Fibroblast of mammary gland (primary cell): ENCODE measurements at places on chromosomes 12 and 14.
A peak's percentile ranks its signal among the peaks of the same experiment; 100 is the strongest.

- no peak for DNase-seq
Measured at GRCh38 chr14:85978582-85979250, 448.8 kb downstream of the FLRT2 start.

DNA sequence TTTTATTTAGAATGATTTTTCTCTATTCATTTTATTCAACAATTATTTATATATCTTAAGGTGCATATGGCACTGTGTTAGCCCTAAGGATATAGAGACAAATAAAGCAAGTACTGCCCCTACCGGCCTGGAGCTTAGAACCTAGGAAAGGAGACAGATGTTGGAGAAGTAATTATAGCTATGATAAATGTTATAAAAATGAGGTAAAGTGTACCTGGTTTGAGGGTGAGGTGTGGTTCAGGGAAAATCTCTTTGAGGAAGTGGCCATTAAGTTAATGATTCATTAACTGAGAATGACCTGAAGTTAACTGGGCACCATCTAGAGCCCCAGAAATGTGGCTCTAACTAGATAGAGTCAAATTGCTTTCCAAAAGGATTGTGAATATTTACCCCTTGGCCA is 31.9 kb downstream of the CDKL1 start:
- DNase-seq: no peak

DNA sequence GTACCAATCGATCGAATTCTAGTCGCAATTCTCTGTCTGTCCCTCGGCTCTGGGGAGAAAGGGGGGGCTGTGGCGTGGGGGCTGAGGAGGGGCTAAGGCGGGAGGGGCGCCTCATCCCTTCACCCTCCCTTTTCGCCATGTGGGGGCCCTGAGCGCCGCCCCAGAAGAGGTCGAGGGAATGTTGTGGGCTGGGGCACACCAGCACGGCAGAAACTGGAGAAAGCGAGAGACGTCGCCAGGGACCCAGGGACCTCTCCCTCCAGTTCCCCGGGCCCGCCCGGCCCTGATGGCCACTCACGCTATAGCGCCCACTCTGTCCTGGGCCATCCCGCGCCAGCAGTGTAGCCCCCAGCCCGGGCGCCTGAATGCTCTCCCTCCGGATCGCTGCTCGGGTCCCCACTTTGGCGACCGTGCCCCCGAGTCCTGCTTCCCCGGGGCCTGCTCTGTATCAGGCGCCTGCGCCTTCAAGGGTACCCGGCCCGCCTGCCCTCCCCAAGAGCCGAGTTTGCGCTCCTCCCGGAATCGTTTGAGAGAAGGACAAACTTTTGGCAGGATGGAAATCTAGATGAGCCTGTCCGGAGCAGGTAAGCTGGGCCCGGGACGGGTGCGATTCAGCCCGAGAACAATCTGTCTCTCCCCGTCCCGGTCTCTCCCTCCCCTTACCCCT is 62.6 kb downstream of the SMUG1 start:
- DNase-seq: peak; percentile 50

DNA sequence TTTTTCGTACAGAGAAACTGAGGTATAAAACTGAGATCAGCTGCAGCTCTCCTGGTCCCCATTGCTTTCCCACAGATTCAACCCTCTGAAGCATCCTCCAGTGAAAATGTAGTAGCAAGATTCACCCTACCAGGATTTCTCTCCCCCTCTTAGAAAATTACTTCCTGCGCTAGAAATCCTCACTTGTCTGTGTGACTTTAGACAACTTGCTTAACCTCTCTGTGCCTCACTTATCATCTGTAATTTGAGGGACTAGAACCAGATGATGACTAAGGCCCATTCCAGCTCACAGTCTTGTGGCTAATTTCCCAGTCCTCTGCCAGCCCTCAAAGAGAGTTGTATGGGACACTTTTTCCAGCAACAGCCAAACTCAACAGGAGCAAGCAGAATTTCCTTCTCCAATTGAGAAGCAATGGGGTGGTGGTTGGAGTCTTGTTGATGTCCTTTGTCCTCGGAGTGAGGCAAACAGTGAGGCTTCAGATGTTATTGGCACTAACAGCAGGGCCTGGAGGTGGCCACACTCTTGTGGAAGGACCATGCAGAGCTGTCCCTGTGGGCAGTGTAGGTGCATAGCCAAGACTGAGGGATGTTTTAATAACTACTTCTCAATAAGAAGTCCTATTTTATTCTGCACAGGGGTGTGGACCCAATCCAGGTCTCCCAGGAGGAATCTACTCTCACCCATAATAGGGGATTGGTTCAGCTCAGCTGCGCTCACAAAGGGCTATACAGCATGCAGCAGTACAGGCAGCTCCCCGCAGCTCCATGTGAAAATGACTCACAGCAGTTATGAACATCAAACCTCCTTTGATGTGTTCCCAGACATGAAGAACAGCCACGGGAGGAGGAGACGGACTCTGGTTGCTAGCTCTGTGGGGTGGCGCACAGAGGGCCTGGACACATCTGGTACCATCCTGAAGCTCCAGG is 200.1 kb downstream of the DAD1 start:
- peak; percentile 62 for DNase-seq
